ENCODE measurements at places on chromosomes 12 and 14.

GRCh38 chr14:81550001-81550637 is 16.5 kb upstream of the SEL1L start:
- no peak for DNase-seq

- DNase-seq: no peak
Measured at GRCh38 chr12:75945581-75945980, 86.0 kb downstream of the PHLDA1 start.

DNA sequence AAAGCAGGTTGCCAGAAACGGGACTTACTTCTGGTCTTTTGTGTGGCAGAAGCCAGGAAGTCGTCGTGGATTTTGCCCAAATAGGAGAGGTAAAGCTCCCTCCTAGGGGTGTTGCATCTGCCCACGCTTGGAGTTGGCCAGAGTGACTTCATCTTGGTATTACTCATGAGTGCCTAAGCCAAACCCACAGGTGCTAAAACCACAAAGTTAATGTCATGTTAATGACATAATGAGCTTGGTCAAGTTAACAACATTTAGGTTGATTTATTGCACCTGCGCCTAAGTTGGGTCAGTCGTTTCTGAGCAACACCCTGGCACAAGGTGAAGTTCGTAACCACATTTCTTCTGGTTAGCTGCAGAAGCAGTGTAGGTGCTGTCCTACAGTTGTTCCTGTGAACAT is 225.2 kb downstream of the FUT8 start:
- no peak for DNase-seq

- peak; percentile 22 for DNase-seq
Measured at GRCh38 chr14:105974902-105975301, 448.5 kb downstream of the TMEM121 start.

- DNase-seq: no peak
Measured at GRCh38 chr12:113072136-113072535, 15.6 kb downstream of the DTX1 start.

GRCh38 chr14:23202001-23202400 is 18.5 kb upstream of the SLC7A8 start:
- DNase-seq: no peak
